NCI-H2107 (cell line): ENCODE measurements at places on chromosomes 11 and 22.

GRCh38 chr11:119084663-119085436 is at the start of gene HMBS:
Gene HMBS, plus strand, starts transcription at chr11:119084881. Its CDS starts 153 bp downstream, at chr11:119085034.
- peak; percentile 72 for DNase-seq

DNA sequence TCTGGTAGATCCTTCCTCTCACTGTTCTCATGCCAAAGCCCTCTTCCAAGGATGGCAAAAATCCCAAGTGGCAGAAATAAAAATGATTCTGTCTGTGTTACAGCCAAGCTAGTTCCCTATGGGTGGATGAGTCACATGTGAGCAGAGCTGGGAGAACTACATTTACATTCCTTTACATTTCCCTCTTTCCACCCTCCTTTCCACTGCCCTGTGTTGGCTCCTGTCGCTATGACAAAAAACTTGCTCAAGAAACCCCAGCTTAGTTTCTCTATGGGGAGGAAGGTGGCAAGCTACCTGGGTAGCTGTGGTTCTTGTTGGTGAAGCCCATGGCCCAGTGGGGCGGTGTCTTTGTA is 10.2 kb upstream of the DDB2 start:
- DNase-seq = no peak

DNA sequence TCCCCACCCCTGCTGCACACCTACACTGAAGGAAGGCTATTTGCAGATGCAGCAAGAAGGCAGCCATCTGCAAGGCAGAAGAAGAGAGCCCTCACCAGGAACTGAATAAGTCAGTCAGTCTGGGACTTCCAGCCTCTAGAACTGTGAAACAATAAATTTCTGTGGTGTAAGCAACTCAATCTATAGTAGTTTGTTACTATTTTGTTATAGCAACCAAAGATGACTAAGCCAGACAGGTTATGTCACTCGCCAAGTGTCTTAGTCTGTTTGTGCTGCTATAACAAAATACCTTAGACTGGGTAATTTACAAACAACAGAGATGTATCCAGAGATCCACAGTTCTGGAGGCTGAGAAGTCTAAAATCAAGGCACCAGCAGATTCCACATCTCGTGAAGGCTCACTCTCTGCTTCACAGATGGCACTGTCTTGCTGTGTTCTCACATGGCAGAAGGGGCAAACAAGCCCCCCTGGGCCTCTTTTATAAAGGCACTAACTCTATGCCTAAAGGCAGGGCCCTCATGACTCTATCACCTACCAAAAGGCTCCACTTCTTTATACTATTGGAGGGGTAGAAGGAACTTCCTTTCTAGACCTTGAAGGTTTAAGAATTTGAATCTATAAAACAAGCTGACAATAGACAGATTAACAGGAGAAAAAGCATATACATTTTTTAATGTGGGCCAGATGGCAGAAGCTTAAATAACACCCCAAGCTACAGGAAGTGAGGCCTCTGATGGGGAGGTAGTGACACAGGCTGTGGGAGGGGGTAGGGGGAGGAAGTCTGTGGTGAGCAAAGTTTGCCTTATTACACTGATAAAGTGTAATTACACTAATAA is 12.3 kb downstream of the APOL6 start:
- DNase-seq = no peak

DNA sequence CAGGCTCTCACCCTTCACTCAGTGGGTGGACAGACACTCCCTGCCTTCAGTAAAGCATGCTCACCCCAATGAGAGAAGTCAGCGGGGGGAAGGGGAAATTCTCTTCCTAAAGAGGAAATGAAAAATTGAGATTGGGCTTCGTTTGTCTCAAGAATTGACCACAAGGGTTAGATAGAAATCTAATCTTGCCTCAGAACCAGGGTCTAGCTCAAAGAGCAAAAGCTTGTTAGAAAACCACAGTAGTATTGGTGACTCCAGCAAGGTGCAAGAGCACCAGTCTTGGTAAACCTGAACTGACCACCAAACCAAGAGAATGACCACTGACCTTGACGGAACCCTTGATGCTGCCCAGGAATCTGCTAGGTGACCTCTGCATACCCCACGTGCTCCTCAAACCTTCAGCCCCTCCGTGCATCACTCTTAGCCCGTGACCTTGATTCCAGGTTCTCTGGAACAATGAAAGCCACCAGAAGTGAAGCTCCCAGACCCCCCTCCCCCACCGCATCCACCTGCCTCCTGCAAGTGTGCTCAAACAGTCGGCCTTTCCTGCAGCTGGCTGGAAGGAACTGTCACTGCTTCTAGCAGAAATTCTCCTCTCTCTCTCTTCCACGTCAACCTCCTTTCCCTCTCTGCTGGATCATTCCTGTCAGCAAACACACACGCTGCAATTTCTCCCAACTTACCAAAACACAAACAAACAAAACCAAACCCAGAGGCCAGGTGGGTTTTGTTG is 3.1 kb upstream of the TMA7B start:
- DNase-seq = no peak

GRCh38 chr11:62627713-62628112 is 5.9 kb upstream of the B3GAT3 start:
- no peak for DNase-seq

DNA sequence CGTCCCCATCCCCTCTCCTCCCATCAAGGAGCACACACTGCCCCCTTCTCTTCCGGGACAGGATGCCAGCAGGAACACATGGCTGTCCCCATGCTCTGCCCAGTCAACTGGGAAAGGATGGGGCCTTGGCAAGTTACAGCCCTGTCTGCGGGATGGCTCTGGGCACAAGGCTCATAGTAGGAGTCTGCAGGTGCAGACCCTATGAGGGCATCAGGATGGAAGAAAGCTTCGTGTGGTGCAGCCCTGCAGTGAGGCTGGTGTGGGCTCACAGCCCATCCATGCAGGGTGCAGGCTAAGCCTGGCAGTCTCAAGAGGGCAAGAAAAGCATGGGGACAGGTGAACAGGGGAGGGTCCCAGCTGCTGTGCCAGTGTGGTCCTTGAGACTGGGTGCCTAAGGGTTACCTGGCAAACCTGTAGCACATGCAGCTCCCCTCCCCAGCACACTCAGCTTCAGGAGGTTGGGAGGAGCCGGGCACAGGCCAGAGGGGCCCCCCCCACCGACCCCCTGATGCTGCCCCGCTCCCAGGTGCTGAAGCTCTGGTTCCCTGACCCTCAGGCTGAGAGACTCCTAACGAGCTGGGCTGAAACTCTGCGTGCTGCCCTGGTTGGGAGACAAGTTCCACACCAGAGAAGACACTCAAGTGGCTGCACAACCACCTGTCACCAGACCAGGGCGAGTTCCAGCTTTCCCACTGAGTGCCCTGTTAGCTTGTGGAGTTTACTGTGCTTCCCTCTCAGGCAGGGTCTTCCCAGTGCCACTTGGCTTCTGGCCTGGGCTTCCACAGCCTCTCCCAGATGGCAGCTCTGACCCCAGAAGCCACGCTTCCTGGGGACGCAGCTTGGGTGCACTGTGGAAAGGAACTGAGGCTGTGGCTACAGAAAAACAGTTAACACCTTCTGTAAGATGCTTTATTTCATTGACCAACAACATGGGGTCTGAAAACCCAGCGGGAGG is 3.3 kb upstream of the SCARF2 start:
- DNase-seq = no peak

DNA sequence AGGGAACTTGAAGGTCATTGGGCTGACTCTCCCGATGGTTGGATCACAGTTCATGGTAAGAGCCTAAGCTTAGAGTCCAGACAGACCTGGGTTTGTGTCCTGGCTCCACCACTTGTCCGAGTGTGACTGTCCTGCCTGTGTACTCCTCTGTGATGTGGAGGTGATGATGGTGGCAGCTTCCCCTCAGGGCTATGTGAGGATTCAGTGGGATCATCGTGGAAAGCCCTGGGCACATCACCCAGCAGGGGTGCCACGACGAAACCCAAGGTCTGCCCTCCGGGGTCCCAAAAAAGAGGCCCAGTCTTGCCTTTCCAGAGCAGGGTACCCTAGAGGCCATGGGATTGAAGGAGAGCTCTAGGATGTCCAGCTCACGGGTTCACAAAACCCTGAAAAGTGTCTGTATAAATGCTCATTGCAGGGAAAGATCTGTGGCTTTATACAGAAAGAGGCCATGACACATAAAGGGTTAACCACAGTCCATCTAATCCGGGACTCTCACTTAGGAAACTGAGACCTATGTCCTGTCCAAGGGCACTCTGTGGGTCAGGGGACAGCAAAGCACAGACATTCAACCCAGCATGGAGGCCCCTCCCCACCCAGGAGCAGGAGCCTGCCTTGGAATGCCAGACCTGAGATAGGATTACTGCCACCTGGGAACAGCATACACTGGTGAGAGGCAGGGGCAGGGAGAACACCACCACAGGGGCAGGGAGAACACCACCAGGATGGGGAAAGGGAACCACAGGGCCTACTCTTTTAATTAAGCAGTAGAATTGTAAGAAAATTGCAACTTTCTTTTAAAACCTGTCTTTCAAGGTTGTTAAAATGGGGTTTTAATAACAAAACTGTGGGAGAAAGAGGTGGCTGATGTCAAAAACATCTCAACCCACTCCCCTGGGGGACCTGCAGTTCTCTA is 51.3 kb downstream of the IGLL5 start:
- no peak for DNase-seq

DNA sequence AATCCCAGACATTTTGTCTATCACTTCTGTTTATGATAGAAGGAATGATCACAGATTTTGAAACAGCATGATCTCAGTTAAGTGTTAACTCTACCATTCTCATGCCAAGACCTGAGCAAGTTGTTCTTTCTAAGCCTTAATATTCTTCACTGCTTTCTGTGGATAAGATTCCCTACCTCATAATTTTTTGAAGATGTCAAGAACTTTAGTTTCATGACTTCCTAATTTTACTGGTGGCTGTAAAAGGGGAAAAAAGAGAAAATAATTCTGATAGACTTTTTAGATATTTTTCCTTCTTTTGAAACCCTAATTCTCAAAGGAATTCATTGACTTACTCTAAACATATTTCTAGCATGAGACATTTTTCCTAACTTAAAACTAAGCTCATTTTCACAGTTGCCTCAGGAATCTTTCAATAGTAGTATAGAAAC is 520.0 kb upstream of the LUZP2 start:
- DNase-seq = no peak

DNA sequence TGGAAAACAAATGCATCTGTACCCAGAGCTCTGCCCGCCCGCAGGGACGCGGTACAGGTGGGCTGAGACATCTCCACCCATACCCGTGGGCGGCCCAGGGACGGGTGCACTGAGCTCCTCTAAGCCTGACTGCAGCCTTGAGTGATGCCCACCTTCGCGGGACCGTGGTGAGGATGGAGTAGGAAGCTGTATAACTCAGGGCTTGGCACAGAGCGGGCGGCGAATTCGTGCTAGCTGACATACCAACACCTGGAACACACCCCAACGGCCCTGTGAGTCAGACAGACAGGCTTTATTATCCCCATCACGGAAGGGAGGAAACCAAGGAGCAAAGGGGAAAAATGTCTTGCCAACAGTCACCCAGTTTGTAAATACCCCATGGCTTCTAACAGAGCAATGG is 61.9 kb downstream of the SMCO4 start:
- DNase-seq = no peak

DNA sequence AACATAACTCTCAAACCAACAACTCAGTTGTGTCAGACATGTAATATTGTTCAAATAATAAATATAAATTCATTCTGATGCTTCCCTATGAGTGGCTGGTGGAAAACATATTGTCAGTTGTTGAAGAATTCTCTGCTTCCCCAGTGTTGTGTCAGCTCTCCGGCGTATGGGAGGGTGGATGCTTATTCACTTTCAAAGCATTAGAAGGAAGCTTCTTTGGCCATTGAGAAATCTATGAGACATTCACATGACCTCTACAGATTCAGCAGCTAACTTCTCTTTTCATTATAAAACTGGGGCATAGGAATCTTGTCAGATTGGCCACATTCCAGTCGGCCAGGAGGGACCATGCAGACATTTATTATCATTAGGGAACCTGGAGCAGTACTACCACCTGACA is 2.9 kb downstream of the OR51V1 start:
- no peak for DNase-seq

- DNase-seq = no peak
These were observed 2354.7 kb upstream of the RAG2 start for GRCh38 chr11:38952698-38953097.

DNA sequence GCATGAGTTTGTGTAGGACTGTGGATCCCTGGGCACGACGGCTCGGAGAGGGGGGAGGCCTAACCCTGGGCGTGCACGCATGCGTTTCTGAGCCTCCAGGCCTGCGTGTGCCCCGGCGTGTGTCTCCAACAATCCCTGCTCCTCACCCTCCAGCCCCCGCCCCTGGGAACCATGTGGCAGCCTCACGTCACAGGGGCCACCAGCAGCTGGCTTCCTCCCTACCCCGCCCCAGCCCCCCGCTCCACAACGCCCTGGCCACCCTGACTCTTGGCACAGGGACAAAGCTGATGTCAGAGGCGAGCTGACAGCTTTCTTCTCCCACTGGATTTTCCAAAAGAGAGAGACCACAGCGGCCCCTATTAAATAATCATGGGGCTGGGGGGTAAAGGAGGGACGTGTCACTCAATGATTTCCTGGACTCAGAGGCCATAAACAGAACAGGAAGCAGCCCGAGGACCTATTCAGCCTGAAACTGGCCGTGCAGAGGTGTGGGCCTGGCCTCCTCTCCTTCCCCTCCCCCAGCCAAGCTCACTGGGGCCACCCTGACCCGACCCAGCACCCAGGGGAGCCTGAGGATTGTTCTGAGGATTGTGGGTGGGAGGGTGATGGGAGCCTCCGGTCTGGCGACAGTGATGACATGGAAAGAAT is 6.8 kb upstream of the LIF start:
- peak; percentile 22 for DNase-seq

DNA sequence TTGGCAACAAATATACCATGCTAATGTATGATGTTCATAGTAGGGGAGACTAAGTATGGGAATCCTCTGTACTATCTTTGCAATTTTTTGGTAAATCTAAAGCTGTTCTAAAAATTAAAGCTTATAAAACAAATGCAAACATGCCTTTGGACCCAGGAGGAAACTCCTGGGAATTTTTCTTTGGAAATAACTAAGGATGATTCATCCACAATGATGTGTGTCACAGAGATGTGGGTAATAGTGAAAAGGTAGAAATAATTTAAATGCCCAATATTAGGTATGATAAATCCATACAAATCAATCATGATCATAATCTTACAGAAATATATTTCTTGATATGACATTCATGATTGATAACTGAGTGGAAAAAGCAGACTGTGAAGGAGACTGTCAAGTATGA is 135.8 kb downstream of the TRIM44 start:
- no peak for DNase-seq

DNA sequence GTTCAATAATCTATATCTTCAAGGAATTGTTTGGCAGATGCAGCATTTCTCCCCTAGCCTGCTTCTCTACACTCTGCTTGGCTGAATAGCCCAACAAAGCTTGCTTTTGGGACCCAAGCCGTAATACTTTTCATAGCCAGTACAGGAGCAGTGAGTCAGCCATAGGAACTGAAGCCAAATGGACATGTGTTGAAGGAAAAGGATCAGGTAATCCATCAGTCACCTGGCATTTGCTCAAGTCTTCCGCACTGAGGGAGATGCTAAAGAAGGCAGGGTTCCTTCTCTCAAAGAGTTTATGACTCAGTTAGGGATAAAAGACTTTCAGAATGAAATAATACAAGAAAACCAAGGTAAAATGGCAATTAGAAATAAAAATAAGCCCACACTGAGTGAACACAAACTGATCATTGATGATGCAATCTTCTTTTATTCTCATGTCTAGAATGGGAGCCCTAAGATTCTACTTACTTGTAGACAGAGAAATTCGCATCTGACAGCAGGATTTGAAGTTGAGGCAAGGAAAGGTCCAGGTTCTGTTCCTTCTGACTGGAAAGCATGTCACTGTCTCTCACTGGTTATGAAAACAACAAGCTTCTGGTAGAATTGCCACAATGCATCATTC is 13.2 kb downstream of the C11orf87 start:
- DNase-seq = no peak
